Activated CD4-positive, alpha-beta T cell treated with anti-CD3 and anti-CD28 coated beads, Interleukin-2, amount 50 U/mL, for 48 hours (primary cell): ENCODE measurements at places on chromosomes 5 and 9.

DNA sequence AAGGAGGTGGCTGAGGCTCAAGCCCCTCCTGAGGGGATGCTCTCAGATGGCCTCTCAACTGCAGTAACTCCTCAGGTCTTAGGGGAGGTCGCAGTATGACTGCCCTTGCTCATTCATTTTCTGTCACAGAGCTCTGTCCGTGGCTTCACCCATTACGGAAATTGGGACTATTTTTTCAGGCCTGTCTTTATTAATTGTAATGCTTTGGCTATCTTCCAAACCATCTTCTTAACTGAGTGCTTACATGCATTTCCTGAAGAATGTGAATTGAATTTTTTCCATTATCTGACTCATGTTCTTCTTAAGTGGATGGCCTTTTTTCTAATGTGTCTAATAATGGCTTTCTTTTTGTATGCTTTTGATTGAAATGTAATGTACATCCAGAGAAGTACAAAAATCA, 36.4 kb upstream of the SV2C start:
- no peak for DNase-seq

- no peak for DNase-seq
These were observed 41.7 kb downstream of the UNC13B start for GRCh38 chr9:35203528-35203927.

DNA sequence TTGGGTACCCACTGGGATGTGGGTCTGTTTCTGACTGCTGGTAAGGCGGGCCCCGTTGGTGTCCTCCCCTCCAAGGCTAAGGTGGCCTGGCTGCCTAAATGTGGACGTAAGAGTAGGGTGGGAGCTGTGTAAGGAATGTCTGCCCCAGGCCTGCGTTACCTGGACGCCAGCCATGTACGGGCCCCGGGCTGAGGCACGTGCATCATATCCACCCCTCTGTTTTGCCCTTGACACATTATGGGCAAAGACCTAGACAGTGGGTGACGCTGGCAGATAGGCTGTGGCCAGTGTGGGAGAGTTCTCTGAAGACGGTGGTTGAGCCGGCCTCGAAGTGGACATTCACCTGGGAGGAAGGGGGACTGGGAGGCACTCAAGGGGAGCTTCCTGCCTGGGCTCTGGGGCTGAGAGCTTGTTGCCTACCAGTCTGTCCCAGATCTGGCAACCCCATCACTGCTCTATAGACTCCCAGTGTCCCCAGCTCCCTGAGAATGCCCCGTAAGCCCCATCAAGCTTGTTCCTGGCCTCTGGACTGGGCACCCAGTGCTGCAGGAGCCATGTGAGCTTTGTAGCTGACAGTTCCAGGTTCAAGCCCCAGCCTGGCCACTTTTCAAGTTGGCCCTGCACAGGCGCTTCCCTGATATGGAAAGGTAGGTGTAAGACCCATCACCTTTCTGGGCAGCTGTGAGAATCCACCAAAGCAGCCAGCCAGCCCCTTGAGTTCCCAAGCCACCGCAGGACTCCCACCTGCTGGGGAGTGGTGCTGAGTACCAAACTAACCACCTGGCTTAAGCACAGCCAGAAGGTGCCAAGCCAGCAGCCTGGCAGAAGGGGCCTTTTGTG, 3.2 kb upstream of the PRR7 start:
- DNase-seq: no peak

DNA sequence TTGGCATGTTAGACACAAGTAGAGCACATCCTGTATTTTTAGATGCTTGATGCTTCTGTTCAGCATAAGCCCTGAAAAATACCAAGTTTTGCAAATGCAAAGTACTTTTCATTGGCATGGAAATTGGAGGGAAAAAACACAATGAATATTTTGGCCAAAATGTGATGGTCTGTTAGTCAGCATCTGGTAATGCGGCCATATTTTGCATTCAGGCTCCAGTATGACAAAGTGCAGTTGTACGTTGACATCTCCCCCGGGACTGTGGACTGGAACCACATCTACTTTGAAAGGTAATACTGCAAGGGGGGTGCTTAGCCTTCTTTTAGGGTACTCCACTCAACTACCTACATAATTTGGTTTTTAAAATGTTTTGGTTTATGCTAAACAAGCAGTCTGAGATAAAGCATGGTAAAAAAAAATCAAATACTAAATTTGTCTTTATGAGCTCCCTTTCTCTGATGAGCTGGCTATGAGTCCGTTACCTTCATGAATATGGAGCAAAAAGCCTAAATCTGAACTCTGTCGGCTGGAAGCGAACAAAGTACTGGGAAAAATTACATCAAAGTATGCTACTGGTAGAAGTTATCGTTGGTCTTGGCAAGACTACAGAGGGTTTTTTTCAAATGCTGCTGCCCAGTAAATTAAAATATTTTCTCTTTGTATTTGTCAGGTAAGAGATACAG, 297.0 kb downstream of the ARHGEF28 start:
- no peak for DNase-seq

- DNase-seq: no peak
These were observed 221.8 kb downstream of the FAM114A2 start for GRCh38 chr5:153816870-153817269.

DNA sequence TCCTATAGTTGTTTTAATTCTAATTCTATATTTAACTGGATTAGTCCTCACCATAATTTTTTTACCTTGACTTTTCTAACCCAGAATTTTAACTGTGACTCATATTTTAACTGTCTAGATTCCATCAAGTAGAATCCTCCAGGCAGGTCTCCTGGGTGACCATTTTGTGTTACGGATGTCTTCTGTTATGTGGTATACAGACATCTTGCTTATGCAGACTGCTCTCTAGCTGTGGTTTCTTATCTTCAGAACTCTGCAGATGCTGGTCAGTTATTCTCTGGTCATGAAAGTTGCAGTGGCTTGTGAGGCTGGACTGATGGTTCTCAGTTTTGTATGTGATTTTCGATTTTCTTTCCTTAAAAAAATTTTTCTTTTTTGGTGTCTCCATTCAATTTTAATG, 139.4 kb downstream of the ATG10 start:
- DNase-seq: no peak

GRCh38 chr5:84816746-84817547, 432.3 kb upstream of the EDIL3 start:
- no peak for DNase-seq
